ENCODE measurements at places on chromosomes 4 and X.

DNA sequence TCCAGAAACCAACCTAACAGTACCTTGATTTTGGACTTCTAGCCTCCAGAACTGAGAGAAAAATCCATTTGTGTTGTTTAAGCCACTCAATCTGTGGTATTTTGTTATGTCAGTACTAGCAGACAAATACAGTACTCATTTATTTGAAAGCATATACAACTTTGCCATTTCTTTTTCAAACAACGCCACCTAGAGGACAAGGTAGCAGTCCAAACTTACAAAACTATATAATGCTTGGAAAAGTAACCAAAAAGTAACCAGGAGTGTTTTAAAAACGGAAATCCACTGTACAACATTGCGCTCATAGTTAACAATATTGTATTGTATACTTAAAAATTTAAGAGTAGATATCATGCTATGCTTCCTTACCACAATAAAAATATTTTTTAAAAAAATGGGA is 37.0 kb upstream of the FGF13 start:
- DNase-seq = no peak

GRCh38 chrX:108064001-108064400 is 19.1 kb downstream of the VSIG1 start:
- no peak for DNase-seq

- peak; percentile 38 for DNase-seq
Measured at GRCh38 chrX:1657367-1658070, 42.7 kb downstream of the ASMT start.

DNA sequence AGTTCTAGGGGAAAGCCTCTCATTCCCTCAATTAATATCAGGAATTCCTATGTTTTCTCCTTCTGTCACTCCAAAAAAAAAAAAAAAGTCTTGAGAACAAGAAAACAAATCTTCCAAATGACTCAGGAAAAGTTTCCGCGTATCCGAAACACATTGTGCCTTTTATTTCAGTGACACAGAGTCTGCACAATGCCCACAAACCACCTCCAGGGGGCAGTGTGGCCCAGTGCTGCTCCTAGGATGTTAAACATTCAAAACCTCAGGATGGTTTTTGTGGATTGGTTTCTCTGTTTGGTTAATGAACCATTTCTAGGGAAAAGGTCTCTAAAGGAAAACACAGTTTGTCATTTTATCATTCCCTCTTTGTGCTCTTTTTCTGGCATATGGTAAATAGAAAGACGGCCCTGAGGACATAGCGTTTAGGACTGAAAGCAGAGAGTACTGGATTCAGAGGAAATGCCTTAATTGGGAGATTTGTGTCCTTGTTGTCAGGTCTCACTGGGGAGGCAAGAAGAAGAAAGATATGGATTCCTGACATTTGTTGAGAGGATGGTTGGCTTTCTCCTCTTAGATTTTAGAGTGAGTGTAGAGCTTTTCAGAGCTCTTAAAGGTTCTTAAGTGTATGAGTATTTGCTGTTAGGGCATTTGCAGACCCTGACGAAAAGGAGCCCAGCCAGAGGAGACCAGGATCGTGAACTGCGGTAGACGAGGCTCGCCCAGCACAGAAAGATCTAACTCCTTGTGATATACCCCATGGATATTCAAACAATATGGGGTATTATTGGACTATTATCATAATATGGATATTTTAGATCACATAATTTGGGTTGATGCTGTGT is 65.7 kb upstream of the MAP9 start:
- peak; percentile 1 for DNase-seq

DNA sequence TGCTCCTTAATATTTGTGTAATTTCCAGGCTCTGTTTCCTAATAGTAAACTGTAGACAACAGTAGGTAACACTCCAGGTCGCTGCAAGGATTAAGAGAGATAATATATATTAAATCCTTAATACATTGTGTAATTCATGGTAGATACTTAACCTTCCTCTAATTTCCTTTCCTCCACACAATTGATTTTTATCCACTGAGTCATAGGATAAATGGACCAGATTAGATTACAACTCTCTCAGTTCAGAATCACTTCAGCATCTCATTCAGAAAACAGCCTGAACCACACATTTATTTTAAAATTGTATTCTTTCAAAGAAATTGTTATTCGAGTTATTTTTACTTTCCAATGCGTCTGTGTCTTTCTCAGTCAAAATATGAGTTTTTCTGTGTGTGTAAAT is 17.1 kb downstream of the GK2 start:
- no peak for DNase-seq

- DNase-seq = no peak
Measured at GRCh38 chr4:122539861-122540465, 80.9 kb downstream of the IL21 start.

DNA sequence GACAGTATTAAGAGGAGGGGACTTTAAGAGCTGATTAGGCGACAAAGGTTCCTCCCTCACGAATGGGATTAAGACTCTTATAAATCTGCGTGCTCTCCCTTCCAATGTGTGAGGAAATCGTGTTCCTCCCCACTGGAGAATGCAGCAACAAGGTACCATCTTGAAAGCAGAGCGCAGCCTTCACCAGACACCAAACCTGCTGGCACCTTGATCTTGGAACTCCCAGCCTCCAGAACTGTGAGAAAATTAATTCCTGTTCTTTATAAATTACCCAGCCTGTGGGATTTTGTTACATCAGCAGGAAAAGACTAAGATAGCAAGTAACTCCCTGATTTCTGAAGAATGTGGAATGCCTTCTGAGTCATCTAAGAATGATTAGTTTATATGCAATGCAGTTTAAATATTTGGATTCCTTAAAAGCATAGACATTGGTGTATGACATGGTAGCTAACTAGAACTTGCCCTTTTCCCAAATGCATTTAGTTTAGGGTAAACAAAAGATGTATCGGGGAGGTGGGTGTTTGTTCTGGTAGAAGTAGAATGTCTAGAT is 86.1 kb downstream of the USP46 start:
- DNase-seq = no peak

DNA sequence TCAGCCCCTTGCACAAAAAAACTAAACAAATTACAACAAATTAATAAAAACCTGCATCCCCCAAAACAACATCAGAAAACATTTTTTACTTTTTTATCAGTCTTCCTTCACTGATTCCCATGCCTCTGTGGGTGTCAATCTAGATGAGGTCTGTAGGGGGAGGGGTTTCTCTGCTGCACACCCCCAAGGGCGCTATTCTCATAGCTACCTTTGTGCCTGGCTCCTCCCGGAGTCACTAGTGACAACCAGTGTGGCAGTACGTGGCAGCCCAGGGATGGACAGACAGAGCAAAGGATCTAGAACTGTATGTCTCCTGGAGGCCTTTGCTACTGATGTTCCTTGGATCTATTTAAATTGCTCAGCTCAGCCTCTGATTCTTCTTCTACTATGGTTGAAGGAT is 228.1 kb upstream of the ANXA3 start:
- DNase-seq = no peak

- no peak for DNase-seq
Measured at GRCh38 chrX:120672389-120672788, 42.5 kb upstream of the C1GALT1C1 start.

GRCh38 chr4:26086621-26087441 is 172.8 kb downstream of the SMIM20 start:
- no peak for DNase-seq

DNA sequence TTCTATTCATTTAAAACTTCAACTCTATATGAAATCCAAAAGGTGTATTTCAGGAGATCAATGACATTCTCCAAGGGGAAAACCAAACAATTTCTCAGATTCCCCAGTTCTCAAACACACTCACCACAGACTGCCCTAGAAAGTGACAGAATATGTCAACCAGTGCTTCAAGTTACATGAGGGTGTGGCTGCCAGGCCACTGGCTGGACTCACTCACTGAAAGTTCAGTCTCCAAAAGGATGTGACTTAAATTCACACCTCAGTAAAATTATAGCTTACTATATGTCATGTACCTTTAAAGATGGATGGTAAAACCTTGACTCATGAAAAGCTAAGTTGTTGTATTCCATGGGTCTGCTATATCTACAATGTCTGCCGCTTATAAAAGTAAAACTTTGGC is 7.3 kb downstream of the INPP4B start:
- no peak for DNase-seq
